SW 1271 (cell line): ENCODE measurements at places on chromosomes 13 and 19.
A peak's percentile ranks its signal among the peaks of the same experiment; 100 is the strongest.

GRCh38 chr13:87403748-87404432 is 267.3 kb upstream of the SLITRK5 start:
- no peak for DNase-seq

GRCh38 chr19:30966486-30966885 is 382.8 kb downstream of the TSHZ3 start:
- no peak for DNase-seq

GRCh38 chr19:8575467-8575997 is 1.7 kb downstream of the MYO1F start:
- no peak for DNase-seq

GRCh38 chr13:111912991-111913760 is 153.8 kb upstream of the SOX1 start:
- no peak for DNase-seq

DNA sequence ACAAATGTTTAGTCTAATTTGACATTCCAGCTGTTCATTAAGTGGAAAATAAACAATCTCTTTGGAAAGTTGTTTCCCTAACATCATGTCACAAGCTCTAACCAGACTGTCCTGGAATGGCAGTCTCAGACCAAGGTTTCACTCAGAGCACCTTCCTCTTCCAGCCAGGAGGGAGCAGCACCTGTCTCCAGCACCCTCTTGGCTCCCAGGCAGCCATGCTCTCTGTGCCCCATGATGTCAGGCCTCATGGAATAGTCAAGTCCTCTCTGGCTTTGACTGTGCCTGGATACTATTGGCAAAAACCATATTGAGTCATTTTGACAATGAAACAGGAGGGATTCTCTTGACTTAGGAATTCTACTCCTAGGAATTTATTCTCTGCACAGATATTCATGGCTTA is 171.4 kb downstream of the OXGR1 start:
- DNase-seq, result peak; percentile 33

- DNase-seq, result no peak
Measured at GRCh38 chr13:112926003-112926402, 43.0 kb upstream of the MCF2L start.

DNA sequence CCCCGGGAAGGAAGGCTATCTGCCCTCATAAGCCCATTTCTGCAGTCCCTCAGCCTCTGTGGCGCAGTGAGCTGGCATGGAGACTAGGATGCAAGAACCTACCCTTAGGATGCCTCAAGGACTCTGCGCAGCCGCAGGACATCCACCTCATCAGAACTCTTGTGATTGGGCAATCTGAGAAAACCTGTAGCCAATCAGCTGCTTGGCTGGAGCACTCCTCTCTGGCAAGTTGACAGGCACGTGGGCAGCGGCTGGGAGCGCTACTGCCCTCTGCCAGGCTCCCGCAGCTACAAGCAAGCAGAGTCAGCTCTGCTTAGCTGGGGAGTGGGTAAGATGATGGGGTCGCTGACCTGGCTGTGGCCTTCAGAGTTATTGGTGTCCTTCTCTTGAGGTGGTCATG is 1.5 kb upstream of the ECSIT start:
- no peak for DNase-seq
